ENCODE measurements at places on chromosomes 16 and 17.

DNA sequence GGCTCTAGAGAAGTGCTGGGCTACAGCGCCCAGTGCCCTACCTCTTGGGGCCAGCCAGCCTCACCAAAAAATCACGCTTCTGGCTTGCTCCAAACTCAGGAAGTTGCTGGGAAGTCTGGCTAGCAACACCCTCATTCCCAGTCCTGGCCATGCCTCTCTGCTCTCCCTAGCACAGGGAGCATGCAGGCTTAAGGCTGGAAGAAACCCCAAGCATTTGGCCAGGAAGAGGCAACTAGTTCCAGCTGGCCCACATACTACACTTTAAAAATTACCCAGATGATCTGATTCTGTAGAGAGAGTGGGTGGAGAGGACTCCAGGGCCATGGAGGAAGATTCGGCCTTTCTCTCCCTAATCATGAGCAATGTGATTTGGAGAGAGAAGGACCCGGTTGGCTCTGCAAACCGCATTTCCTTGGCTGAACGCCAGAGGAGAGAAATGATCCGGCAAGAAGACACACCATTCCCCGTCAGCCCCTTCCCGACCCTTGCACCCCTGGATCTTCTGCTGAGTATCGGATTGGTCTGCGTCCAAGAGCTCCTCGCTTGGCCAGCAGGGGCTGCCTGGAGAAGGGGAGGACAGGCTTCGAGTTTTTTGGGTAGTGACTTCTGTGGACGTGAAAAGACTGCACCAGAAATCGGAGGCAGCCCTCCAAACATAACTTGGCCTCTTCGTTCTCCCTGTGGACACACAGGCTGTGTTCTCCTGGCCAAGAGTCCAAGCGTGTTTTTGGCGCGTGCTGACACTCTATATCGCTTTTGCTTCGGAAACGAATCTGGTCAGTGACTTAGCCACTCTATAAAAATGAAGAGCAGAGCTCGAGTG, 406.3 kb downstream of the WWOX start:
- no peaks in the 10 kb centered on the region for H3K27me3 ChIP-seq
- no peak overlapping the region for H3K27ac ChIP-seq
- H3K4me1 ChIP-seq = peaks cover 7% of the 10 kb centered on the region
- H3K36me3 ChIP-seq = no peaks in the 10 kb centered on the region
- no peak for DNase-seq
- no peak overlapping the region for H3K4me3 ChIP-seq

- peaks cover 25% of the 10 kb centered on the region for H3K36me3 ChIP-seq
- H3K27me3 ChIP-seq = no peaks in the 10 kb centered on the region
- DNase-seq = peak; percentile 93
- H3K4me1 ChIP-seq = peaks cover 6% of the 10 kb centered on the region
Measured at GRCh38 chr17:28925912-28926365, 23.1 kb upstream of the DHRS13 start.

- peaks cover 3% of the 10 kb centered on the region for H3K4me1 ChIP-seq
- no peak overlapping the region for H3K4me3 ChIP-seq
- no peak overlapping the region for H3K27ac ChIP-seq
- peak; percentile 77 for DNase-seq
- H3K27me3 ChIP-seq = no peaks in the 10 kb centered on the region
Measured at GRCh38 chr17:37478187-37478586, 11.5 kb upstream of the DUSP14 start.

- no peak overlapping the region for H3K4me3 ChIP-seq
- H3K4me1 ChIP-seq = peaks cover 43% of the 10 kb centered on the region
- no peaks in the 10 kb centered on the region for H3K27me3 ChIP-seq
Measured at GRCh38 chr17:28748852-28749515, 5.2 kb downstream of the TRAF4 start.

DNA sequence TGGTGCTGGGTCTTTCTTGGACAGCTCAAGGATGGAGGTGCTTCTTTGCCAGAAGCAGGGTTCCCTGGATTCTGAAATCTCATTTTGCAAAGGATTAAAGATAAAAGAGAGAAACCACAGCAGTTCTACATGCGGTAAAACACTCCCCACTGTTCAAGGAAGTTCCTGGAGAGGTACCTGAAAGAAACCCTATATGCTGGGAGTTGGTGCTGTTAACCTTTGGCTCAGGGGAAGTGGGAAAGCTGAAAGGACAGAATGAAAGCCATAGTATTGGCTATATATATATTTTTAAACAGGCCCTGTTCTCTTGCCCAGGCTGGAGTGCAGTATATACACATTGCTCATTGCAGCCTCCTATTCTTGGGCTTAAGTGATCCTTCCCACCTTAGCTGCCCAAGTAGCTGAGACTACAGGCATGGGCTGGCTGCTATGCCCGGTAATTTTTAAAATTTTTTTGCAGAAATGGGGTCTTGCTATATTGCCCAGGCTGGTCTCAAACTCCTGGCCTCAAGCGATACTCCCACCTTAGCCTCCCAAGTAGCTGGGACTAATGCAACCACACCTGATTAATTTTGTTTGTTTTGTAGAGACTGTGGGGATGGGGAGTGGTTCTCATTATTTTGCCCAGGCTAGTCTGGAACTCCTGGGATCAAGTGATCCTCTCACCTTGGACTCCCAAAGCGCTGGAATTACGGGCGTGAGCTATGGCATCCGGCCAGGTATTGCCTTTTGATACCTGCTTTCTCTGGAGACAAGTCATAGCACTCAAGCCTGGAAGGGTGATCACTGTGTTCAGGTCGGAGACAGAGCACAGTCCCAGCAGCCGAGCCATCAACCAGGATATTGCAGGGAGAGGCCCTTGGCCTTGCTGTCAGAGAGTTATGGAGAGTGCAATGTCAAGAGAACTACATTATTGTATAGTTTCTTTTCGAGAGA, 55.2 kb downstream of the MSI2 start:
- no peak overlapping the region for H3K4me3 ChIP-seq
- no peaks in the 10 kb centered on the region for H3K36me3 ChIP-seq
- no peak overlapping the region for H3K27ac ChIP-seq
- DNase-seq = no peak
- H3K4me1 ChIP-seq = peaks cover 6% of the 10 kb centered on the region

DNA sequence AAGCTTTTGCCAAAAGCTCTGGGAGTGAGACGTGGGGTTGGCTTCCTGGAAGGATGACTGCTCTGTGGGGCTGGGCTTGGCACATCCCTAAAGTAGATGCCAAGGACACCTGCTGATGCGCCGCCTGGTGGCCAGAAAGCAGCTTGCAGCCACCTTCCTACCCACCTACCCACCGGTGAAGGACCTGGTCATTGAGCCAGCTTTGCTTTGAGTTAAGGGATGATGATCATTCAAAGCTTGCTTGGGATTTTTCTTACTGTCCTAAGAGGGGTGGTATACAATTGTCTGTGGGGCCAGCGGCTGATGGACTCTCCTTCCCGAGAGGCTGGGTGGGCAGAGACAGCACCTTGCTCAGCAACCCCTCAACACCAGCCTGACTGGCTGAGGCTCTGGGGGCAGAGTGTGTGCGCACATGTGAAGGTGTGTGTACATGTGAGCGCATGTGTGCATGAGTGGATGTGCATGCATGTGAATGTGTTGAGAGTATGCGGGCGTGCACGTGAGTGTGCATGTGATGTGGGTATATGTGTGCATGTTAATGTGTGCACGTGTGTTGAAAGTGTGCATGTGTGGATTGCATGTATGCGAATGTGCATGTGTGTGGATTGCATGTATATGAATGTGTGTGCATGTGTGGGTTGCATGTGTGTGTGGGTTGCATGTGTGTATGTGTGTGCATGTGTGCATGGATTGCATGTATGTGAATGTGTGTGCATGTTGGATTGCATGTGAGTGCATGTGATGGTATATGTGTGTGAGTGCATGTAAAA, 18.6 kb downstream of the C1QTNF1 start:
- H3K27me3 ChIP-seq = no peaks in the 10 kb centered on the region
- no peaks in the 10 kb centered on the region for H3K4me1 ChIP-seq
- DNase-seq = no peak
- H3K27ac ChIP-seq = no peak overlapping the region
- H3K36me3 ChIP-seq = peaks cover 4% of the 10 kb centered on the region
- H3K4me3 ChIP-seq = no peak overlapping the region

- no peak for DNase-seq
- no peak overlapping the region for H3K4me3 ChIP-seq
- H3K4me1 ChIP-seq = peaks cover 2% of the 10 kb centered on the region
- no peaks in the 10 kb centered on the region for H3K36me3 ChIP-seq
- peaks cover 6% of the 10 kb centered on the region for H3K27me3 ChIP-seq
Measured at GRCh38 chr17:2737693-2738092, 11.8 kb downstream of the CCDC92B start.

- H3K27ac ChIP-seq = no peak overlapping the region
- H3K36me3 ChIP-seq = no peaks in the 10 kb centered on the region
- no peaks in the 10 kb centered on the region for H3K4me1 ChIP-seq
- H3K27me3 ChIP-seq = no peaks in the 10 kb centered on the region
- DNase-seq = peak; percentile 18
Measured at GRCh38 chr17:14790521-14790920, 474.6 kb downstream of the PMP22 start.

DNA sequence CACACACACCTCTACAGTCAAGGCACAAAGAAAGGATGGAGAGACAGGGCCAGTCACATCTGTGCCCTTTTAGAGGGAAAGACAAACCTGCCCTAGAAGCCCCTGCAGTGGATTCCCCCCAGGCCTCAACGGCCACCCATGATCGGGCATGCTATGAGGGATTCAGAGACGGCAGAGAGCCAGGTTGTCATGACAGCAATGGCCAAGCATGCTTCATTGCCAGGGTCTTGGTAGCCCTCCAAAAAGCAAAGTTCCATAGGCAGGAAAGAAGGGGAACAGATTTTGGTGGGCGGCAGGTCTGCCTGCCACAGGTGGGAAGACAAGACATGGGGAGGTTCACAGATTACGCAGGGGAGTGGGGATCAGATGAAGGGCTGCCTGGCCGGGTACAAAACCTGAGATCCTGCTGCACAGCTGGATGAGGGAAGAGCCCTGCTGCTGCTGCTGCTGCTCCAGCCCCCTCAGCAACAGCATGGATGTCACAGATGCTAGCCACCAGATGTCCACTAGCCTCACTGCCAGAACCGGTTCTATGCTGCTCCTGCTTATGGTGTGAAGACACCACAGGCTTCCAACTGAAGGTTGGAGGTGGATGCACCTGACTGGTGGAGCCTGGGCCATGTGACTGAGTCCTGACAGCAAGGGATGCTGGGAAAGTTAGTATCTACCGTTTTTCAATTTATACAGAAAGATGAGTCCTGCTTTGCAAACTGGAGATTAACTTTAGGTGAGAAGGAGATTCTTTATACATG, 17.8 kb downstream of the ACTG1 start:
- no peak overlapping the region for H3K4me3 ChIP-seq
- no peak for DNase-seq
- H3K27ac ChIP-seq = no peak overlapping the region
- H3K36me3 ChIP-seq = no peaks in the 10 kb centered on the region
- H3K4me1 ChIP-seq = peaks cover 17% of the 10 kb centered on the region

DNA sequence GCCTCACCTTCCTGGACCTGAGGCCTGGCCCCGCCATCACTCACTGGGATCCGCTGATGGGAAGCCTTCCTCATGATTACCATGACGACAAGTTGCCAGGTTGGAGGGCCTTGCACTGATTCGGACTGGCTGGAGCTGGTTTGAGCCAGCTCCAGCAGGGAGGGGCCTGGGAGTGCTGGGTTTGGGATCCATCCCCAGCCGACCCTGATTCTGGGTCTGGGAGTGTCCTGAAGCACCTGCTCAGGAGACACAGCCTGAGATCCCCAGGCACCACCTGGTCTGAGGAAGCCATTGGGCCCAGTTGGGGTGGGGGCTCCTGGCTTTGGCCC, 5.9 kb upstream of the BAIAP3 start:
- peaks cover 25% of the 10 kb centered on the region for H3K27me3 ChIP-seq
- H3K4me1 ChIP-seq = peaks cover 16% of the 10 kb centered on the region
- no peak for DNase-seq
